Mesothelial cell of epicardium (in vitro differentiated cells): ENCODE measurements at places on chromosomes 3 and 15. TPM values are rescaled to one million over a fixed set of nuclear protein-coding genes. Genes with fewer than 3 reads are reported as not detected.

GRCh38 chr15:41690636-41691035 is 30.4 kb downstream of the MGA start:
- no peaks in the 10 kb centered on the region for H3K27me3 ChIP-seq
- no peak overlapping the region for H3K4me3 ChIP-seq
- H3K27ac ChIP-seq: no peak overlapping the region
- H3K4me1 ChIP-seq: peaks cover 14% of the 10 kb centered on the region

GRCh38 chr3:119597548-119598288 is at the start of gene PLA1A:
Gene PLA1A, plus strand, starts transcription at chr3:119597885. Its CDS starts 29 bp downstream, at chr3:119597914.
- peaks cover 16% of the 10 kb centered on the region for H3K4me1 ChIP-seq
- no peaks in the 10 kb centered on the region for H3K36me3 ChIP-seq
- H3K27me3 ChIP-seq: peaks cover 2% of the 10 kb centered on the region
- no peak for DNase-seq

DNA sequence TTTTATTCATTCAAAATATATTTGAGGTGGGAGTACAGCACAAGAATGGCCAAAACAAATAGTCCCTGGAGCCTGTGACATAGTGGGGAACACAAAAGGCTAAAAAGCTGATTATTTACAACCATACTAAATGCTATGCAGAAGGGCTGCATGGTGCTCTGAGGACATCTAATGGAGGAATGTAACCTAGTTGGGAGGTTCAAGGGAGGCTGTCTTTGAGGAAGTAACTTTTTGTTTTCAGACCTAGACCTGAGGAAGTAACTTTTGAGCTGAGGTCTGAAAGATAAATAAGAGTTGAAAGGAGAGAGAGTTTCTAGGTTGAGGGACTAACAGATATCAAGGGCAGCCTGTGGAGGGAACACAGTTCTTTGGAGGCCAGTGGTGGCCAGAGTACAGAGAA is 34.8 kb upstream of the RASA2 start:
- H3K4me1 ChIP-seq: peaks cover 27% of the 10 kb centered on the region
- no peak overlapping the region for H3K4me3 ChIP-seq
- no peaks in the 10 kb centered on the region for H3K27me3 ChIP-seq
- no peak for DNase-seq

DNA sequence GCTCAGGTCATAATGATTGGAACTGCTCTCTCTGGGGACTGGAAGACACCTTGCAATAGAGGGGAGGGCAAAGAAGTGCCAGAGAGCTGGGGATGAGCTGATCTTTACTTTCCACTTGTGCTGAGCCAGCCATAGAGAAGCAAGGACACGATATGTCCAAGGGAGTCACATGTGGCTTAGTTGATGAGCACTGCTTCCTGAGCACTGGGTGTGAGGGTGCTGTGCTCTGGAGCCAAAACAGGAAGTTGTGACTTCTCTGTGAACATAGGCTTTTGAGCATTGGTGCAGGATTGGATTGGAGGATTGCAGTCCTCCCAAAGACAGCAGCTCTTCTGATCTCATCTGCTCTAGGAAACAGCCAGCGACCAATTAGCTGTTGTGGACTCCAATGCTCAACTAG is 6.7 kb downstream of the PARP14 start:
- no peaks in the 10 kb centered on the region for H3K27me3 ChIP-seq
- H3K4me3 ChIP-seq: no peak overlapping the region
- peaks cover 27% of the 10 kb centered on the region for H3K36me3 ChIP-seq
- H3K4me1 ChIP-seq: no peaks in the 10 kb centered on the region
- no peak for DNase-seq

- H3K27me3 ChIP-seq: no peaks in the 10 kb centered on the region
- H3K4me1 ChIP-seq: no peaks in the 10 kb centered on the region
- H3K36me3 ChIP-seq: no peaks in the 10 kb centered on the region
- no peak overlapping the region for H3K27ac ChIP-seq
- DNase-seq: no peak
Measured at GRCh38 chr3:152100491-152101132, 168.1 kb upstream of the MBNL1 start.

DNA sequence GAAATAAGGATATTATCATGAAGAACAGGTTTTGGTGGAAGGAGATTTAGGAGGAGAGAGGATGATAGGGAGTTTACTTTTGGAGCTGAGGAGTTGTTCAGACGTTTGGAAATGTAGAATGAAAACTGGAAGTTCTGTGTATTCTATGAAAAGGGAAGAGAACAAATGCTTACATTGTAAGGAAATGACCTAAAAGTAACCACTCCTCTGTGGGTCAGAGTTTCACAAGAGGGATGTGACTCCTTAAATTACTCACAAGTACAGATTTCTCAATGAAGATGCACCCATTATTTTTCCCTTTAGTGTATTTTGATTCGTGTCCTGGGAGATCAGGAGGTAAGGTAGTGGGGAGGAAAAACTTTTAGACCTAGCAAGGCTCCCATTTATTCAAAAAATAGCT is 4.0 kb downstream of the RNF13 start:
- peaks cover 29% of the 10 kb centered on the region for H3K4me1 ChIP-seq
- no peak for DNase-seq
- H3K27ac ChIP-seq: no peak overlapping the region
- H3K27me3 ChIP-seq: no peaks in the 10 kb centered on the region
- peaks cover 11% of the 10 kb centered on the region for H3K36me3 ChIP-seq
- no peak overlapping the region for H3K4me3 ChIP-seq

DNA sequence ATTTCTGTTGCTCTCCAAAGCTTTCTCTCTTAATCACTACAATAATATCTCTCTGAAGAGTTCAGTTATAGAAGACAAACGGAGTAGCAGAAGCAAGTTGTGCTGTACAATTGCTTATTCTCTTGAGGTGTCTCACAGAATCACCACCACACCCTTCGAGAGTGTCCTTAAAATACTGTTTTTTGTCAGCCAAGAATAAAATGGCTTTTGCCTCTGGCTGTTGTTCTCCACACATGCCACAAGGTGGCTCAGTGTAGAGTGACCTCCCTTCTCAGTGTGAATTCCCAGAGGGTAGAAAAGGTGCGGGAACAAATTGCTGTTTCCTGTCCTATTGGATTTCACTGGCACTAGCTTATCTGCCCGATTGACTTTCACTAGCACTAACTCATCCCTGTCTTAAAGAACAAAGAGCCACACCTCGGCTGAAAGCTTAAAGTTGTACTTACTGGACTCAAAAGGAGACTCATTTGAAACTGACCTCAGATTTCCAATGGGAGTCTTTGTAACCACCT is 134.2 kb upstream of the SATB1 start:
- H3K27me3 ChIP-seq: peaks cover 19% of the 10 kb centered on the region
- peak; percentile 39 for DNase-seq
- no peak overlapping the region for H3K27ac ChIP-seq
- no peaks in the 10 kb centered on the region for H3K36me3 ChIP-seq

GRCh38 chr15:45744236-45744589 is 109.4 kb downstream of the SQOR start:
- no peak overlapping the region for H3K4me3 ChIP-seq
- no peak overlapping the region for H3K27ac ChIP-seq
- no peaks in the 10 kb centered on the region for H3K36me3 ChIP-seq
- H3K27me3 ChIP-seq: peaks cover 11% of the 10 kb centered on the region
- H3K4me1 ChIP-seq: no peaks in the 10 kb centered on the region
- no peak for DNase-seq

DNA sequence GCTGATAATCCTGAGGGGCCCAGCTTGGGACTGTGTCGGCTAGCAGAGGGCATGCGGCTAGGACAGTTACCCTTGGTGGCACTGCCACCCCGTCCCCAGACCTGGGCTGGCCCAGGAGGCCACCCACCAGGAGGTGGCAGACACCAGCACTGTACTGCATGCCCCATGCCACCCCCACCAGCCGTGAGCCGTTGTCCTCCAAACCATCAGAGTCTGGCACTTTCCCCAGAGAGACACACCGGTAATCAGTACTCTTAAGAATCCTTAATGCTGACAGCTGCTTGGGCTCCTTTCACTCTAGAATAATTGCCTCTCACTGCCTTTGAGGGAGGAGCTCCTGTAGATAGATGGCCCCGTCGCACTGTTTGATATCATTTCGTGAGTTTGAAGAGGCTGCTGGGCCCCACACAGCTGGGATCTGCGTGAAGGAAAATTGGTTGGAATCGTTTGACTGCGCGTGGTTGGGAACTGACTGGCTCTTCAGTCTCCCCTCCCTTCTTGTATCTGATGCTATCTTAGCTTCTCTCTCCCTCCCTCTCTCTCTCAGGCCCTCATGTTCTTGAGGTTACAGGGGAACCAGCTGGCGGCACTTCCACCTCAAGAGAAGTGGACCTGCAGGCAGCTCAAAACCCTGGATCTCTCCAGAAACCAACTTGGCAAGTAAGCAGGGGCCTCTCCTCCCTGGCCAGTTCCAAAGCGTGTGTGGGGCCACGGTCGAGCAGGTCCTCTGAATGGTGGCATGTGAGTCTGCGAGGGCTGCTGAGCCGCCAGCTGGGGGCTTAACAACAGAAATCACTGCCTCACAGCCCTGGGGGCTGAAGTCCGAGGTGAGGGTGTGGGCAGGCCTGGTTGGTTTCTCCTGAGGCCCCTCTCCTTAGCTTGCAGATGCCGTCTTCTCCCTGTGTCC is 94.9 kb downstream of the LRRK1 start:
- H3K4me3 ChIP-seq: no peak overlapping the region
- no peaks in the 10 kb centered on the region for H3K36me3 ChIP-seq

- H3K4me1 ChIP-seq: no peaks in the 10 kb centered on the region
- peak overlapping the region; percentile 55 for H3K4me3 ChIP-seq
- H3K27me3 ChIP-seq: no peaks in the 10 kb centered on the region
Measured at GRCh38 chr15:28918141-28918983, 32.6 kb downstream of the APBA2 start.

DNA sequence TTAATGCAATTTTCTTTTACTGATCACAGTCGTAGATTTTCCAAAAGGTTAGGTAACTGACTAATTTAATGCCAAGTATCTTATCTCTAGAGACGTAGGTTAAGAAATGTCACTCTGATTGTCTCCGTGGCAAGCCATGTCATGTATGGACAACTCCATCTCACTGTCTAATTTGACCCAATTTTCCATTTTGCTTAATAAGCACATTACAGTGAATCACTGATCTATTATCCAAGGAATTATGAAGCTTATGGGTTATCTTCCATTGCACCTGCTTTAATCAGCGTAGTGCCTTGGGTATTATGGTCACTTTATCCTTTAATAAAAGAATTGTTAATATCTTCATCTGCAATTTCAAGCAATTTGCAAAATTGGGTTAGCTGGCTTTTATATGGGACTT is 557.4 kb upstream of the ROBO2 start:
- H3K36me3 ChIP-seq: no peaks in the 10 kb centered on the region
- no peak for DNase-seq
- H3K4me1 ChIP-seq: peaks cover 2% of the 10 kb centered on the region
- H3K27ac ChIP-seq: no peak overlapping the region

GRCh38 chr3:181729341-181729869 is 17.7 kb downstream of the SOX2 start:
- H3K36me3 ChIP-seq: no peaks in the 10 kb centered on the region
- H3K27ac ChIP-seq: no peak overlapping the region
- peaks cover 90% of the 10 kb centered on the region for H3K27me3 ChIP-seq
- H3K4me1 ChIP-seq: peaks cover 14% of the 10 kb centered on the region

GRCh38 chr3:52481819-52482521 is 13.2 kb upstream of the STAB1 start:
- DNase-seq: no peak
- H3K27ac ChIP-seq: peak overlapping the region; percentile 47
- H3K4me3 ChIP-seq: no peak overlapping the region
- peaks cover 37% of the 10 kb centered on the region for H3K4me1 ChIP-seq
- no peaks in the 10 kb centered on the region for H3K27me3 ChIP-seq

The ISL2 gene
- 1.2 to 1.5 TPM (median 1.2 TPM) in 3 replicates for total RNA-seq

The P2RY13 gene
- not detected in 3 replicates for total RNA-seq

The COMMD2 gene
- 49.6 to 55.7 TPM (median 52.4 TPM) in 3 replicates for total RNA-seq

The GPR156 gene
- total RNA-seq: 11.4 to 11.8 TPM (median 11.7 TPM) in 3 replicates
